Brain (organoid and tissue), 16 donors: ENCODE measurements at places on chromosomes 12 and 14. TPM values are rescaled to one million over a fixed set of nuclear protein-coding genes. Genes with fewer than 3 reads are reported as not detected.

The GMPR2 gene
- polyA plus RNA-seq: 71.7 TPM

The TRPV4 gene
- polyA plus RNA-seq: 0.14 TPM

The SDS gene
- polyA plus RNA-seq: 4.8 TPM

The TCL1A gene
- not detected for polyA plus RNA-seq

The NELL2 gene
- polyA plus RNA-seq: 14.0 TPM

The LALBA gene
- polyA plus RNA-seq: not detected

The KRT77 gene
- not detected for polyA plus RNA-seq

The DLK1 gene
- 233 TPM for polyA plus RNA-seq

The SLC17A8 gene
- polyA plus RNA-seq: 2.3 TPM

The PTPRB gene
- 4.6 TPM for polyA plus RNA-seq

The RNFT2 gene
- polyA plus RNA-seq: 16.3 TPM

The SOAT2 gene
- not detected for polyA plus RNA-seq

The IFT81 gene
- 8.7 TPM for polyA plus RNA-seq

The TAS2R7 gene
- polyA plus RNA-seq: not detected

The SYNE3 gene
- polyA plus RNA-seq: 2.0 TPM

The KRT6B gene
- not detected for polyA plus RNA-seq

The PAPLN gene
- polyA plus RNA-seq: 2.2 TPM

The BMP4 gene
- polyA plus RNA-seq: 3.3 TPM

The ZDHHC22 gene
- 30.2 TPM for polyA plus RNA-seq
